ENCODE measurements at places on chromosomes 7 and 10.

DNA sequence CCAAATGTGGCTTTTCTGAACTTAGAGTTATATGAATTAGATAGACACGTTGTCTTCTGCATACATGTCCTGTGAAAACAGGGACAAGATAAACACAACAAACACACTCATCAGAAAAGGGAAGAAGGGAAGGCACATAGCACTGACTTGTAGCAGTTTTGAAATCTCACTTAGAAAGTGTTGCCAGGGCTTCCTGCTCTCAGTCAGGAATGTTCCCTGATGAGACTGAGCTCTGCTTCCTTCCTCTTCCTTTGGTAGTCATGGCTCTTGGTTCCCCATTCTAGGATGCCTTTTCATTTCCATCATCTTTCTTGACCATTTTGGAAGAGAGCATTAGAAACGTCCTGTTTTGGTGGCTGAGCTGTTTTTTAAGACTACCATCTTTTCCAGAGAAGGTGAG is 233.8 kb upstream of the LYZL1 start:
- no peak for DNase-seq

- DNase-seq: no peak
Measured at GRCh38 chr10:77348751-77349150, 288.9 kb downstream of the KCNMA1 start.

- DNase-seq: no peak
Measured at GRCh38 chr10:83849150-83849549, 290.2 kb upstream of the GHITM start.

DNA sequence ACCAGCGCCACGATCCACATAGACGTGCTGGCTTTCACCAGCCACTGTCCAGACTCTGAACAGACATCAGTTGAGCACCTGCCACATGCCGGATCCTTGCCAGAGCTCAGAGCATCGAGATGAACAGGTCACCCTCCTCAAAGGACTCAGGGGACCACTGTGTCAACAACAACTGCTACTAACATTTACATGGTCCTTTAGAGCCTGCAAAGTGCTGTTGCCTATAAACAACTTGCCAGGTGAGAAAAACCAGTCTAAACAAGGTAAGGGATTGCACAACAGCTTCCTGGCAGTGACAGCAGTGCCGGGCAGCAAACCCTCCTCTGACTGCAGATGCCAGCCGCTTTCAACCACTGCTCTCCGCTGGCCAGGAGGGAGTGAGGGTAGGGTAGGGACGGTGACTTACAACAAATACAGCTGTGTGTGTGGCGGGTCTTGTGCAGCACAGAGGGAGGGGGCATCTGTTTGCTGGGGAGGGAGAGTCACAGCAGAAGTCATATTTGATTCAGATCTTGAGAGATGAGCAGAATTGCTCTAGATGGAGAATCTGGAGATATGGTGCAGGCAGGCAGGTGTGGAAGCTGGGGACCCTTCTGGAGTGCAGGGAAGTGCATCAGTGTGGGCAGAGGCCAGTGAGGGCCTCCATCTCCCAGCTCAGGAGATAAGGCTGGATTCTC is 32.8 kb upstream of the RHEB start:
- DNase-seq: no peak

DNA sequence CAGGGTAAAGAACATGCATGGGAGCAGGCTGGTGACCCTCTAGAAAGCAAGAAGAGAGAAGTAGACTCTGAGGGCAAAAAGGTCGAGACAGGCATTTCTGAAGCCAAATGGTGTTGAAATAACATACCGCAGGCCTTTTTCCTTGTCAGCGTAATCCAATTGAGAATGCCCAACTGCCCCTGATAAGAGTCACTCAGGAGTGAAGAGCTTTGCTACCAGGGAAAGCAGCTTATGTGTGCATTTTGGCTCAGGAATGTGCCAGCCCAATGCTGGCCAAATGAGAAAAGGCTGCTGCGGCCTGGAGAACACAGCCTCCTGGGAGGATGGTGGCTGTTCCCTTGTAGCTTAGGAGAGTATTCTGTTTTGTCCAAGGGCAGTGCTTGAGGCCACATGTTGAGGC is 61.4 kb upstream of the NFKB2 start:
- DNase-seq: no peak

GRCh38 chr7:31734456-31734855 is 47.4 kb downstream of the PPP1R17 start:
- no peak for DNase-seq

DNA sequence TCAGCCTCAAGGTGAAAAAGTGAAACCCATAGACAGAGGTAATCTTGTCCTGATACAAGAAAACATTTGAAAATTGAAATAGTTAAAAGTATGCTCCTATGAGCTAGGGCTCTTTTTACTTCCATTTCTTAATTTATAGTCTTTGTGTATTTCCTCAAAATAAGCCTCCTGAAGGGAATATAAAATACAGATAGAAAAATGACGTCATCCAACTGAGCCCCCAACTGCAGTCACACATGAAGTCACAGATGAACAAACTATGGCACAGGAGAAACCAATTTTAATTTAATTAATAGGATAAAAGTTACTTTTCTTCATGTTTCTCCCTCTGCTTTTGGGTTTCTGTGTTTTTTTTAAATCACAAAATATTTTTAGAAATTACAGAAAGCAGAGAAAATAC is 280.3 kb downstream of the HTR7 start:
- DNase-seq: no peak

DNA sequence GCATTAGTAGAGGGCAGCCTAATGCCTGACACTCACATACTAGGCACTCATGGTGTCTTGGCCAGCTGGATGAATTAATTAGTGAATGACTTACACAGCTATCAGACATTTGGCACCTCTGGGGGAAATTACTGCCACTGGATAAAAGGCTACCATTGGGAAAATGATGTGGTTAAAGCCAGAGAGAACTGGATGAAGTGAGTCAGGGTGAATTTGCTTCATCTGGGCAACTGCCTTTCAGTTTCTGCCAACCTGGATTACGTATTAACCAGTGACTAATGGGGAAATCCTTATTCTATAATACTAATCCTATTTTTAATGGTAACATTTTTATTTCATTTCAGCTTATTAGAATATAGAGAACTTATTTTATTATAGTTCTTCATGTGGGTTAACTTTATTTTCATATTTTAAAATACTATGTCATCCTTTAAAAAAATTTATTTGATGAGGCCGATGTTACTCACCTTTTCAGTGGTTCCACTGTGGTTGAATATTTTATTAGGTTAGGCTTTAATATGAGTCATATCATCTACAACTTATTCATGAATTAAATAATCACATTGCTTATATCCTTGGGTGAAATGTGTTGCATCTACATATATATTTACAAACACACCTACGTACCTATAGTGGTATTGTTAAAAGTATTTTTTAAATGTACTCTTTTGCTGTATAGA is 85.6 kb upstream of the CAPZA2 start:
- peak; percentile 52 for DNase-seq

- no peak for DNase-seq
Measured at GRCh38 chr10:86756511-86757112, at the start of gene BMPR1A. TSS of gene BMPR1A (plus strand) at chr10:86756619. CDS start at chr10:86876019, 119,400 bp downstream.

- DNase-seq: no peak
Measured at GRCh38 chr7:22142572-22142971, 196.9 kb upstream of the CDCA7L start.

DNA sequence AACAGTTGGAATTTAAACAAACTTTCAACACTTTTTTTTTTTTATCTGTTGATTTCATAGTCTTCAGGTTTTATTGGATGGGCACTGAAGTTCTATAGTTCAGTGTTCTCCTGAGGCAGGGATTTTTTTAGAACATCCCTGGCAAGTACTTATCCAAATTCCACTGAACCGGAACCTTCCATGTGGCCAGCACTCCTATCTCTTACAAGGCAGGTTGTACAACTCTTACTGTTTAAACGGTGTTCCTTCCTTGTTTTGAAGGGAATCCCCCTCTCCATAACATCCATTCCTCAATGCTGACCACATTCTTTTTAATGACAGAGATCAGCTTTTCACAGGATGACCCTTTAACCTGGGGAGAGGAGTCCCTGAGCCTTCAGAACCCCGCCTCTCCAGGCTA is 238.9 kb upstream of the CTBP2 start:
- DNase-seq: no peak

DNA sequence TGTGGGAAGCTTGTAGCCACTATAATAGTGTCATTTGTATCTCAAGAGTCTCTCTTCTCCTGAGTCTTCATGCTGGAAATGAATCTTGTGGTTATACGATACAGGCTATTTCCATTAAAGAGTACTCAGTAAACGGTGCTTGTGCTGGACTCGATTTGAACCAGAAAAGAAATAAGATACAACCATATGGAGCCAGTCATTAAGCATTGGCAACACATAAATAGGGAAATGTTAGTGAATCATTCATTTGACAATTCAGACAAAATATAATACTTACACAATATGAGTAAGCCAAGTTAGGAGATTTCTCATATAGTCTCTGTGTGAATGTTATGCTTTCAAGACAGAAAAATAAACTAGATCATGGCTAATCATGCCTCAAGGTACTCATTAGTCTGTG is 356.8 kb downstream of the PLXDC2 start:
- no peak for DNase-seq
